Activated CD4-positive, alpha-beta T cell treated with anti-CD3 and anti-CD28 coated beads, Interleukin-2, amount 50 U/mL, for 24 hours (primary cell): ENCODE measurements at places on chromosomes 1 and 21.

DNA sequence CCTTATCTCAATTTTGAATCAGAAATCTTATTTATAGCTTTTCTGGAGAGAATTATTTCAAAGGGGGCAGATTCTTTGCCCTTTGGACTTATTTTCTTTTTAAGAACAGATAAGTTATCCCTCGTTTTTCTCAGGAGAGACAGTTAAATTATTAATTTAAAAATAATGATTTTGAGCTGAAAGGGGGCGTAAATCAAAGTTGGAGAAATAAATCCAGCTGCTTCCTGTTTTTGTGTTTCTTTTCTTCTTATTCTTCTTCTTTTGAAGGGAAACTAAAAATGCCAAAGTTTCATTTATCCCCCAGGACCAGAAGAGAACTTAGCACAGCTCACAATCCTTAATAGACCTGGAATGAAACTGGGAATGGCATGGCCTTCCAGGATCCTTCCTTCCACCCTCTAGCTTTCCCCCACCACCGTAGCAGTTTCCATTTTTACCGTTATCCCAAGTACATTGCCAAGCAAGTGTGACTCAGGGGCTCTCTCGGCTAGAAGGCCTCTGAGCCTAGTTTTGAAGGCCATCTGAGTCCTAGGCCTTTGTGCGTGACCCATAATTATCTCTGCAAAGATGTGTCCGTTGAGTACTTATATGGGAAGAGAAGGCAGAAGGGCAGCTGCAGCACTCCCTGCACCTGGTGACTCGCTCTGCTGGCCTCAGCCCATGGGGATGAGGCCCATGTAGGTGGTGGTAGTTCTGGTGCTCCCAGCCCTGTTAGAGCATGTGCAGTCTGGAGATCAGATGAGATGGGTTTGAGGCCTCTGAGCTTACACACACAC is 181.7 kb downstream of the ROR1 start:
- DNase-seq: no peak

DNA sequence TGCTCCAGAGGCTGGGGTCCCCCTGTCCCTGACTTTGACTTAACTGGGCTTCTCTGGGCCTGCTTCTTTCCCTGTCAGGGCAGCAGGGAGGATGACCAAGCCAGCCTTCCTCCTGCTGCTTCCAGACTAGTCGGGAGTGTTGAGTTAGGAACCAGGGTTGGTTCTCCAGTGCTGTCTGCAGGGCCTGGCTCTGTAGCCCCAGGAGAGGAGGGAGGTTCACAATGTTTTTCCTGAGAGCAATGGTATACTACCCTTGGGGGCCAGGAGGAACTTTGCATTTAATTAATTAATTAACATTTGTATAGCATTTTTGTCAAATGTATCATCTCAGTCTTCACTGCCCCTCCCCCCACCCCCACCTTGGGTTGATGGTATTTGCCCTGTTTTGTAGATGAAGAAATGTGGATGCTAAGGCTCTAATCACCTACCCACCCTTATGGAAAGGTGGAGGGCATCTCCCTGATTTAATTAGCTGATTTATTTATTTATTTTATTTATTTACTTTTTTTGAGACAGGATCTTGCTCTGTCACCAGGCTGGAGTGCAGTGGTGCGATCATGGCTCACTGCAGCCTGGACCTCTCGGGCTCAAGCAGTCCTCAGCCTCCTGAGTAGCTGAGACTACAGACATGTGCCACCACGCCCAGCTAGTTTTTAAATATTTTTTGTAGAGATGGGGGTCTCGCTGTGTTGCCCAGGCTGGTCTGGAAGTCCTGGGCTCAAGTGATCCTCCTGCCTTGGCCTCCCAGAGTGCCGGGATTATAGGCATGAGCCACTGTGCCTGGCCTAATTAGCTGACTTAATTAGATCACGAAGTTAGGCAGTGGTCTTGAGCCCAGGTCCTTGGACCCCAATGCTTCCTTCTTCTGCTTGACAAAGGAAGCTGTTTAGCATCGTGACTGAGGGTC is 6.6 kb downstream of the H6PD start:
- DNase-seq: no peak

GRCh38 chr1:225361176-225361575 is 66.7 kb downstream of the LBR start:
- DNase-seq: no peak

GRCh38 chr1:93552741-93553455 is 105.0 kb downstream of the FNBP1L start:
- DNase-seq: no peak

DNA sequence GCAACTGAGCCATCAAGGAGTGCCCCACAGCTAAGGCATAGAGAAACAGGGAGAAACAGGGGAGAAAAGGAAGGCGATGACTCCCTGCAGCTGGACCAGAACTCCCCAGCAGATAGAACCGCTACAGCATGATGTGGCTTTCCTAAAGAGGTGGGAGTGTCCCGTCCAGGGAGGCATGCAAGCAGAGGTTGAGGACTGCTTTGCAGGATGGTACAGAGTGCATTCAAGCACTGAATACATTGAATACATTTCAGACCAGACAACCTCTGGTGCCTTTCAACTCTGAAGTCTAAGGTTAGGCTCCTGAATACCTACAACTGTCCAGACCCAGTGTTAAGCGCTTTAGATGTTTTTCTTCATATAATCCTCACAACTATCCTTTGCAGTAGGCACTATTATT is 13.3 kb downstream of the DLGAP3 start:
- DNase-seq: no peak

GRCh38 chr1:233723387-233723786 is 109.5 kb downstream of the KCNK1 start:
- no peak for DNase-seq

DNA sequence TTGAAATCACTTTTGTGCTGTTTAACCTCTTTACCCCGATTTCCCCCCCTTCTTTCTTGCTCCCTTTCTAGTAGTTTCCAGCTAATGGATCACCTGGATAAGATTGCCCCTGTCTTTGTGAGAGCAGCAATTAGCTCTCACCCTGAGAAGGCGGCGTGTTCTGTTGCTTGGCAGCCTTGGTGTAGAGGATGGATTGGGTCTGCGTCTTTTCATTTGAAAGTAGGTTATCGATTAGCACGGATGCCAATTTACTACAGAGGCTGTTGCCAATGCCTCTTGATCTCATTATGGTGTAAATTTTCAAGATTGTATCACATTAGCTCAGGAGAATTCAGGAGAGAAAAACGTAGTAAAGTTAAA is 26.4 kb downstream of the KIF26B start:
- DNase-seq: no peak

DNA sequence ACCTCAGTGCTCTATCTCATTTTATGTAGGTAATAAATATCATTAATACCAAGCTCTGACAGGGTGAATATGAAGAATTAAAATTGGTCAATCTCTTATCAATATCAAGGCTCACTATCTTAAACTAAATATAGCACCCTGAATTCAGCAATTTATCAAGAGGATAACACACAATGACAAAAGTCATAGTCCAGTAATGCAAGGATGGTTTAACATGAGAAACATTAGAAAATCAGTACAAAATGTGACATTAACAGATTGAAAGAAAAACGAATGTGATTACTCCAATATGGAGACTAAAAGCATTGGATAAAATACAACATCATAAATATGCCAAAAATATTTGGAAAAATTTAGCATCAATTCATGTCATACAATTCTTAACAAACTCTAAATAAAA is 53.9 kb downstream of the OBSCN start:
- DNase-seq: no peak

GRCh38 chr1:78223417-78224215 is 177.8 kb downstream of the GIPC2 start:
- no peak for DNase-seq

GRCh38 chr1:223183268-223183862 is 40.3 kb upstream of the TLR5 start:
- no peak for DNase-seq

GRCh38 chr1:70546726-70547125 is 135.7 kb downstream of the CTH start:
- no peak for DNase-seq

- no peak for DNase-seq
Observed at GRCh38 chr1:8382051-8382505, 64.2 kb downstream of the SLC45A1 start.

DNA sequence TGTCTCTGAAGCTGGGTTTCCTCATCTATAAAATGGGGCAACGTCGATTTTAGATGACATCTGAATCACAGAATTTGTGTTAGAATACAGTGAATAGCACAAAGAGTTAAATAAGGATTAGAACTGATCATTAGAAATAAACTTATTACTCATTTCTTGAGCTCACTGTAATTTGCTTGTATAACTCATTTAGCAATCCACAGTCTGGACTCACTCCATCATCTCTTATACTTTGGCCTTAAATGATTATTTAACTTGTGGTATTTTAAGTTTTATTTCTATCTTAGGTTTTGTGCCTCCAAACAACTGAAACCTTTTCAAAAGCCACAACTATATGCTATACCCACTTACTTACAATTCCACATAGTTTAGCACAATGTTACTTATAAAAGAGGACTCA is 128.0 kb downstream of the CDC42BPA start:
- DNase-seq: no peak

DNA sequence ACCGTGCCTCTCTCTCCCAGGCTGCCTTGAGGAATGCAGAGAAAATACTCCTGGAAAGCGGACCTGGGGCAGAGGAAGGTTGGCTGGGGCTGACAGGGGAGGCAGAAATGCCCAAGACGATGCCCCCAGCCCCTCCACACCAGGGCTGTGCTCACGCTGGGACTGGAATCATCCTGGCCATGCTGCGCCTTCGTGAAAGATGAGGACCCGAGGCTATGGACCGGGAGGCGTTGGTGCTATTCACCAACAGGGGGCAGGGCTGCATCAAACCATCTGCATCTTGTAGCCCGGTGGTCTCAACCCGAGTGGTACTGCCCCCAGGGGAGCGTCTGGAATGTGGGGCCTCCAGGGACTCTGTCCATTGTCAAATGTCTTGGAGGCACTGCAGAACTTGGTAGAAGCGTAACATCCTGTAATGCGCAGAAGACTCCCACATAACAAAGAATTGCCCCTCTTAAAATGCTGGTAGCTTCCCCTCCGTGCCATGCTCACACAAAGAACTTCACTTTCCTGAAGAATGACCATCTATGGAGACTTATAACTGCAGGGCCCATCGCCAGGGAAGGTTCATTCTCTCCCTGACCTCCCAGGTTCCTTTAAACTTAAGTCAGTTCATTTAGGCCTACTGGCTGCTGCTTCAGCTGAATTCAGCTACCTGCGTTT is 251.2 kb downstream of the RRAGC start:
- no peak for DNase-seq

GRCh38 chr1:186682736-186683135 is 2.5 kb upstream of the PTGS2 start:
- no peak for DNase-seq

DNA sequence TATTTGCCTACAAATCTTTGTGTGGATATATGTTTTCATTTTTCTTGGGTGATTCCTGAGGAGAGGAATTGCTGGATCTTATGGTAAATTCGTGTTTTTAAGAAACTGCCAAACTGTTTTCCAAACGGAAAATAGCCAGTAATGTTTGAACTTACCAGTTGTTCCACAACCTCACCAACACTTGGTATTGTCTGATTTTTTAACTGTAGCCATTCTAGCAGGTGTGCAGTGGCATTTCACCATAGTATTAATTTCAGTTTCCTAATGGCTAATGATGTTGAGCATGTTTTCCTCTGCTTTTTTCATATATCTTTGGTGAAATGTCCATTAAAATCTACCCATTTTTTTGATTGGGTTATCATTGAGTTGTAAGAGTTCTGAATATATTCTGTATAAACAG is 56.6 kb downstream of the RPS6KC1 start:
- no peak for DNase-seq

GRCh38 chr1:109319114-109319513 is 12.3 kb upstream of the MYBPHL start:
- no peak for DNase-seq

DNA sequence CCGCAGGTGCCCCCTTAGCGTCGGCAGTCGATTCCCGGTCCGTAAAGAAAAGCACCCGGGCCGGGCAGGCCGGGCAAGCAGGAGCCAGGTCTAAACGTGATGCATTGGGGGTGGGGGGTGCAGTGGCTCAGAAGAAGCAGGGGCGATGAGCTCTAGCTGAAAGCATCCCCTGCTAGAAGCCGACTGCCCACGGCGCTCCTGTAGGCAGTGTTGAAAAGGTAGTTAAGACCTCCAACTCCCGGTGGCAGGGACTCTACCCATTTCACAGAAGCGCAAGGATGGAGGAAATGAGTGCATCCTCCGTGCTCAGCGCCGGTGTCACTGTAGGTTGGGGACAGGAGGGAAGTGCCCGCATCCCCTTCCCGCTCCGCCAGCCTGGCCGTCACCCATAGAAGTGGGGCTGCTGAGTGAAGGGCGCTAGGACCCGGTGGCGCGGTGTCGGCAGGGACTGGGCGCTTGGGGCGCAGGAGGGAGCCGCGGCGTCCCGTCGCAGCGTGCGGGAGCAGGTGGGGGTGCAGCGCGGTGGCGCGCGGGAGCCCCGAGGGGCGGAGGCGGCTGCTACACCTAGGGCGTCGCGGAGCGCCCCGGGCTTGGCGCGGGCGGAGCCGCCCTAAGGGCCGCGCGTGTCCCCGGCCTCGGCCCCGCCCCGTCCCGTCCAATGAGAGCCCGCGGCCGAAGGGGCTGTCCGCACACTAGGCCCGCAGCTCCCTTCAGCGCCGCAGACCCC is at the start of gene WNT2B:
Gene WNT2B (plus strand): TSS at position 688 of the 727 bp plus-strand sequence. CDS start 298 bp downstream, outside the sequence.
- DNase-seq: peak; percentile 21

DNA sequence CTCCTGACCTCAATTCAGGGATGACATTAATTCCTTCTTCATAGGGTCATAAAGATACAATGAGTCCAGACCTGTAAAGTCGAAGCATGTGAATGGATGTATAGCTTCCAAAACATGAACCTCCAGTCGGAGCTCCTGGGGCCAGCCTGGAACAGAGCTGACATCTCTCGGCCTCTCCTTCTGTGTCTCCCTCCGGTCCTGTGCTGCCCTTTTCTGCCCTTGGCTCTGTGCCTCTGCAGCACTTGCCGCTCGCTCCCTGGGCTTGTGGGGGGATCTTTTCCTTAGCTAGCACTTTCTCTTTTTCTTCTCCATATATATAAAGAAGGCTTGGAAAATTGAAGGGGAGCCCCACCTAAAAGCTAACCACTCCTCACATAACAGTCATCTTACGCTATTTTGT is 42.5 kb downstream of the TMCC2 start:
- no peak for DNase-seq

GRCh38 chr1:15948091-15948591 is 27.8 kb downstream of the ZBTB17 start:
- DNase-seq: no peak

DNA sequence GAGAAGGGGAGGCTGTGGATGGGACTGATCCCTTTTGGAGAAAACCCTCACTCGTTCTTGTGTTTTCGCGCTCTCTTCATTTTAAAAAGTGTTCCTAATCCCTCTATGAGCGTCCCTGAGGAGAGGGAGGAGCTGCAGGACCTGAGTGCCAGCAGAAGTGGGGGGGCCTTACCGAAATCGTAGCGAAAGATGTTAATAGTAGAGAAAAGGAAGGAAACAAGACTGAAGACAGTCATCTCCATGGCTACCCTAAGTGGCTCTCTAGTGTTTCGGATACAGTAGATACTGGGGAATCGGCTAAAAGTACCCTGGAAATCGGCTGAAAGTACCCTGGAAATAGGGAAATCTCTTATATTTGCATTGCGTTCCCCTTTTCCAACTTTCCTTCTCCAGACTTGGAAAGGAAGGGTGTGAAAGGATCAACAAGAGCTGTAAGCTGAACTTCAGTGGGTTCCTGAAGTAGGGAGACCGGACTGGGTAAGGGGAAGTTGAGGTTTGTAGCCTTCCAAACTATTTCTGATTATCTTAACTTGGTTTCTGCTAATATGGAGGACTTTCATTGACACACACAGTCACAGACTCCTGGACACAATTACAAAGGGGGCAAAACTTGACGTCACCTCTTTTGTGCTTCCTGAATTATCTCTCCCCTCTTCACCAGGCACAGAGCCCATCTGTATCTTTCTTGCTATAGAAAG is 486 bp upstream of the DSTYK start:
- peak; percentile 11 for DNase-seq
